Left ventricle myocardium inferior (tissue), 1 donor: ENCODE measurements at places on chromosomes 2 and 18. TPM values are rescaled to one million over a fixed set of nuclear protein-coding genes. Genes with fewer than 3 reads are reported as not detected.

DNA sequence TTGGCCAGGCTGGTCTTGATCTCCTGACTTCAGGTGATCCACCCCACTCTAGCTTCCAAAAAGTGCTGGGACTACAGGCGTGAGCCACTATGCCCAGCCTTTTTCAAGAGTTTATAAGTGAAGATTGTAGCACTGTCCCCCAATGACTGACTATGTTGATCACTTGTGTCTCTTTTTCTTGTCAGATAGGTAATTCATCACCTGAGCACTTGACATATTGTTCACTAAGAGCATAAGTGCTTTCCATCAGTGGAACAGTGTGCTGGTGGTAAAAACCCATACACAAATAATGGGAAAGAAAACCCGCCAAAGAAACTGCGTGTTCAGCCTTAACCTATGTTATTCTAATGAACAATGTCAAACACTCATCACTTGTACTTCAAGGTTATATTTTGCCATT lies 414.4 kb upstream of the CDH7 start:
- no peak for DNase-seq

ANTXR1 gene
- total RNA-seq = 23.3 TPM

- DNase-seq = no peak
Observed at GRCh38 chr2:25176138-25176537, 7.8 kb upstream of the POMC start.

DNA sequence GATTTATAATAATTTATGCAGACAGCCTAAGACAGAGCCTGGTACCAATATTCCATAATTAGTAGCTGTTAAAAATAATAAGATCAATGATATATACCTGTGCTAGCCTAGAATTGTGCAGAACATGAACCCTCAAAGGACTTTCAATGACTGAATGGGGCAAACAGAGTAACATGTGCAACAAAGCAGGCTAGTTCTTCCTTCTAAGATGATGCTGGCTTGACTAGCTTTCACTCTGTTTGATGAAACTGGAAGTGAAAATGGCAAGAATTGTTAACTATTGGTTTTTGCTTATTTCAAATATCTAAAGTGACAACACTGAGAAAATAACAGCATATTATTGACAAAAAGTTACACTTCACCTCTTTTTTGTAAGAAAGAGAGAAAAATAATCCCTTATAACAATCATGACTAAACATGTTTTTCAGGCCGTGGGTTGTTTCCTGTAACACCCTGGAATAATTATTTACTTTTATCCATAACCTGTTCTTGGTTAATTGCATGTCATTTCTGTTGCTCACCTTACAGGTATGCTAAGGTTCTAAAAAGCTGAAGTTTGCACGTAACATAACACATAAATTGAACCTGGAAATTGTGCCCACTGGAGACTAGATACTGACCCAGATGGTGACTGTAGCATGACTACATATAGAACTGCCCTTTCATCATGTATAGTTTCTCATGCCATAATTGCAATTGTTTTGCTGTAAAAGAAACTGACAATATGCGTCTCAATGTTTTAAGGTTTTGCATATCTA lies 108.7 kb downstream of the C18orf54 start:
- DNase-seq = no peak

DNA sequence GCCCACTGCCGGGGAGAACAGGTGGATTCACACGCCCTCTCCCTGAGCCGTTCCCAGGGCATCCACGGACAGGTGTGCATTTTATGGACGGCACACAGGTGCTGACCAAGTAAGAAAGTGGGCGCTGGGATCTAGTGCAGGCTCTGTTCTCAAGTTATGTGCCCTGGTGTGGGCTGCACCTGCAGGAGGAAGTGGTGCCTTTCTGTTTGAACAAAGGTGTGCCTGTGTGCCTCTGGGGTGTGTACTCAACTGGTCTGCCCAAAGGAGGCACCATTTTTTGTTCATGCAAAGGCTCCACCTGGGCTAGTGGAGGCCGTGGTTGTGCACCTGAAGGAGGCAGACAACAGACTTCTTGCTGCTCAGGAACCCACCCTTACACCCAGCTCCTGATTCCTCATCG lies 88.2 kb upstream of the HK2 start:
- no peak for DNase-seq

DNA sequence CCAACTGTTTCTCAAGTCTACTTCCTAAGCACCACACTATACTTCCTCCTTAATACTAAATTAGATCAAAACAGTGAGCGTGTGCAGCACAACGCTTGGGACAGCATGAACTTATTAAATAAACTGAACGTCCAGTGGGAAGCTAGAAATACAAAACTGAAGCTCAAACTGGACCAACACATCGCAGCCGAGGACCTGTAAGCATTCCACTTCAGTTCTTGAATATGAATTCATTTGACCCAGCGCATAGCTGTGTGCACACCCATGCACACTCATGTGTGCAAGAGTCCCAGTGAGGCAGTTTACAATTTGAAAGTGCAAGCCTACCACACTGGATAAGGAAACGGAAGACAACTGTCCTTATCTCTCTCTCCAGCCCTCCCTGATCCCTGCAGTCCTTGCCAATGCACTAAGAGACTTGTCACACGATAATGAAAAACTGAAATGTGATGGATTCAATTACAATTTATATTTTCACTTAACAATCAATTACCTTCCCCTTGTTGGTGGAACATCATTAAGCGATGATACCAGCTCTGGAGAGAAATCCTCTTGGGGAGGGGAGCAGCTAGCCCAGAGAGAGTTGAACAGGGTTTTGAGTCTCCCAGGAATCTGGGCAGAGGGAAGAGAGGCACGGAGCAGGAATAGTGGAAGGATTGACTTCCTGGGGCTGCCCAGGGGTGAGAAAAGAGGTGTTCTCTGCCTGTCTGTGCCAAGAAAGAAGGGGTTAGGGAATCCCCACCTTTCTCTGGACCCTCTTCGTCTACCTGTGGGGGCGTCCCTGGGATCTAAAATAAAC lies 186.5 kb upstream of the KLHL29 start:
- DNase-seq = no peak

GRCh38 chr2:46977899-46978298 lies 62.3 kb upstream of the MCFD2 start:
- DNase-seq = no peak

DNA sequence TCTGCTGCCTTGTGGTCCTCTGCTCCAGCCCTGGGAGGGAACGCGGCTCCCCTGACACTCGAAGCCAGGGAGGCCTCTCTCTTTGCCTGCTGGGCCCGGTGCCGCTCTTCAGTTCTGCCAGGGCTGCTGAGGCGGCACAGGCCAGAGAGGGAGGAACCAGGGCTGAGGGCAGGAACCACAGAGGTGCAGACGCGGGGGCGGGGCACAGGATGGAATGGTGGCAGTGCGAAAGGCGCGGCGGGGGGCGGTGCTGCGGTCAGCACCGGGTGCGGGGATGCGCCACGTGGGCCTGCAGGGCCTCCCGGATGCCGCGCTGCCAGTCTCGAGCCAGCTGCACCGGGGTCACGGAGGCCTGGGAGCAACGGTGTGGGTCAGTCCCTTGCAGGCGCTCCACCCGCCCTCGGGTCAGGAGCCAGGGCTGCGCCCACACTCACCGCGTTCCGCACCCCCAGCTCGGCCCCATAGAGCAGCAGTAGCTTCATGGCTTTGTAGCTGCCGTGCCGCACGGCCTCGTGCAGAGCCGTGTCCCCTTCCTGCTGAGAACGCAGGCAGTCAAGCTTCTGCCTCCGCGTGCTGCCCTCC lies 4.4 kb downstream of the ANKRD23 start:
- peak; percentile 57 for DNase-seq

PGAP1 gene
- total RNA-seq = 6.8 TPM

RIT2 gene
- not detected for total RNA-seq

MBD1 gene
- 50.2 TPM for total RNA-seq

DNA sequence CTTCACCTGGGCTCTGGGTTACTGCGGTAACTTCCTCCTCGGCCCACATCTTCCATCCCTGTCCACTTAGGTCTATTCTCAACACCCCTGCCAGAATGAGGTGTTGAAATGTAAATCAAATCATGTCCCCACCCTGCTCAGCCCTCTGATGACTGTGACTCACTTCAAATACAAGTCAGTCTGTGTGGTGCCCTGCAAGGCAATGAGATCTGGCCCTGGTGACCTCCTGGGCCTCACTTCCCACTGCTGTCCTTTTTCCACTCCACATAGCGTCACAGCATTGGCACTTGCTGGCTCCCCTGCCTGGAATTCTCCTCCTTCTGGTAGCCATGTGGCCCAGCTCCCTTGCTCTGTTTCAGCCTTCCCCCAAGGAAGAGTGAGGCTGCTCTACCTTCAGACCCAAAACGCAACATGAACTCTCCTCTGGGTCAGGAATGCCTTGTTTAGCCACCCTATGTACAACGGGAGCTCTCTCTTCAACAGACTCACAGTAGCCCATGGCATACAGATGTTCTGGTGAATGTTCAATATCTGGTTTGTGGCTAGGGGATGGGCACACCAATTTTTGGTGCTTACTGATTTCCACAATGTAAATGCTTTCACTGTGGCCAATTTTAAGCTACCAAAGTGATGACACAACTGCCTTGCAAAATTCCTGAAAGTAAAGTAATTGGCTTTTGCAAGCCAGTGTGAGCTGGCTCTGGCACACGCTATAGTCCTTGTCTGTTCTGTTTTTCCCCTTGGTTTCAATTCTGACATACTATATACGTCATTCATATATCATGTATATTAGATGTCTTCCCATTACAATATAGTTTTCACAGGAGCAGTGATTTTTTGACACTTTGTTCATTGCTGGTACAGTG lies 550.3 kb upstream of the HS6ST1 start:
- no peak for DNase-seq

DNA sequence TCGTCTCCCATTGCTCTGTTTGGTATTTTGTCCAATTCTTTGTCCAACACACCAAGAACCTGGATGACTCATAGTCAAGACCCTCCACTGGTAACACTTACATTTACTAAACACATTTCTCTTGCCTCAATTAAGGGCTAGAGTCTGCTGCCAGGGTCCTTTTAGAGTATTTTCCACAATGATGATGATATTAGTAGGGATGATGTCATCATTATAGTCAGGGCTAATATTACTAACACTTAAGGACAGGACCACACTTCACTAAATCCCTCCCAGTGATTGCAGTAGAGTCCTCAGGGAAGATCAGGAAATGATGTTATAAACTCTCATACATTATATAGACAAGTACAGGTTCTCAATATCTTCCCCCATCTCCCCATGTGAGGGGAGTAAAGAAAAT lies 13.6 kb upstream of the SS18 start:
- DNase-seq = no peak

GRCh38 chr2:150389447-150389846 lies 98.0 kb downstream of the RND3 start:
- DNase-seq = no peak

DNA sequence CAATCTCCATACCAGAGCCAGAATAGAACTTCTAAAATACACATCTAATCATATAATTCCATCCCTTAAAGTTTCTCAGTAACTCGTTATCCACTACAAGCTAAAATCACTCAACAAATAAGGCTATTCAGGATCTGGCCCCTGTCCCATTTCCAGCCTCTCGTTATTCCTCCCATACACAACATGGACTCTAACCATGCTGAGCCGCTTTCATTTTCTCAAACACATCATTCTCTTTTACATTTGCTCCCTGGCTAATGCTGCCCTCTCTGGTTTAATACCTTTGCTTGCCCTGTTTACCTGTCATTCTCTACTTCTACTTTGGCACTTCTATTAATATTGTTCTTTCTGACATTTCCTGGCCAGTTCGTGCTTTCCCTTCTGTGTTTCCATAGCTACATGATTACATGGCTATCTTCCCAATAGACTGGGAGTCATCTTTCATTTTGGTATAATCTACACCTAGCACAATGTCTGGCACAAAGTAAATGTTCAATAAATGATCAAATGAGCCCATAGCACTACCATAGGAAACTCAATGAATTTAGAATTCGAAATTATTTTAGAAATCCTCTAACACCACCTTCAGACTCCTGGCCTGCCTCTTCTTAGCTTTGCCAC lies 163.6 kb upstream of the VRK2 start:
- no peak for DNase-seq

DNA sequence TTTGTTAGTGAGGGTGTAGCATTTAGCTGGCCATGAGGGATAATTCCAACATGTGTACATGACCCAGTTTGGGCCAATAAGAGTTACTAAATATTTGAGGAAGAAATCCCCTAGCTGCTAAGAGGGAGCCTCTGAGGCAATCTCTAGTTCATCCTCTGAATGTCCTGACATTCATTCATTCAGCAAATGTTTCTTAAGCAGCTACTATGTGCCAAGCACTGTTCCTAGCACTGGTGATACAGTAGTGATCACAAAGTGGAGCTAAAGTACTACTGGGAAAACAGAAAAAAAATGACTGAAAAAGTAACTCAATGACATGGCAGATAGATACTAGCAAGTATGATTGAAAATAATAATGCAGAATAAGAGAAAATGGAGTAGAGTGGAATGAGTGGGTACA lies 79.8 kb upstream of the PID1 start:
- no peak for DNase-seq

GRCh38 chr18:62452280-62452831 lies 70.5 kb upstream of the ZCCHC2 start:
- DNase-seq = no peak

- DNase-seq = no peak
Observed at GRCh38 chr2:27501042-27501441, 4.4 kb downstream of the GCKR start.

CTDSP1 gene
- 81.5 TPM for total RNA-seq

GRCh38 chr2:75553935-75554531 lies 6.7 kb downstream of the EVA1A start:
- no peak for DNase-seq

GRCh38 chr2:69041214-69041613 lies 28.2 kb downstream of the ANTXR1 start:
- no peak for DNase-seq

DNA sequence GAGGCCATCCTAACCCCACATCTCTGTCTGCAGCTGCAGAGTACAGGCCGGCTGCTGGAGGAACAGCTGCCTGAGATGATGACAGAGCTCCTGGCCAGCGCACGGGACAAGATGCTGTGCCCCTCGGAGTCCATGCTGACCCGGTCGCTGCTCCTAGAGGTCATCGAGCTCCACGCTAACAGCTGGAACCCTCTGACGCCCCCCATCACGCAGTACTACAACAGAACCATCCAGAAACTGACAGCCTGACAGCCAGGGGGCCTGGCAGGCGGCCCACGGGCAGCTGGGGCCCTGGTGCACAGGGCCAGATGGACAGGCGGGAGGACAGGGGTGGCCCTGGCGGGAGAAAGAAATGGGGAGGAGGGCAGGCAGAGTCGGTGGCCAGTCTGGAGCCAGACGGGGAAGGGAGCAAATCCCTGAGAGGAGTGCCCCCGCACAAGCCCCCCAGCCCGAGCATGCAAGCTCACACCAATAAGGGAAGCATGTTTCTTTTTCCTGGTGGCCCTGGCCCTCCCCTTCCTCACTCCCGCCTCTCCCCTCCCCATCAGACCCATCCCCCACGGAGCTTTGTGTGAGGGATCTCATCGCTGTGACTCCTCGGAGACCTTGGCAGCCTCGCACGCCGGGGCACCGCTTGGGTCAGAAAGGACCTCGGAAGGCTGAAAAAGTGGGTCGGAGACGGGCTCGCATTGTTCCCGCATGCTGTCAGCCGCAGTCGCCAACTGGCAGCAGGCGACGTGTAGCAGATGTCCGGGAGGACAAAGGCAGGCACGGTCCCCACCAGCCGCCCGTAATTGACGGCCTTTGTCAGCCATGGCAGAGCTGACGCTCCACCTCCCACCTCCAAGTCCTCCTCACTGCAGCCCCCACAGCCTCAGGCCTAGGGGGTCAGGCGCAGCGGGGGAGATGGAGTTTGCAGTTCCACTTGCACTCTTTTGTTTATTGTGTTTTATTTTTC lies 91.2 kb downstream of the SMAD7 start:
- DNase-seq = no peak
